ENCODE measurements at places on chromosomes 1 and 21.

GRCh38 chr1:211616231-211616964, 37.4 kb upstream of the SLC30A1 start:
- DNase-seq: no peak

GRCh38 chr1:159469921-159470533, 30.5 kb downstream of the OR10J1 start:
- no peak for DNase-seq

- DNase-seq: no peak
Measured at GRCh38 chr1:8122160-8122476, 96.0 kb upstream of the ERRFI1 start.

GRCh38 chr1:218711001-218711400, 365.9 kb downstream of the TGFB2 start:
- DNase-seq: no peak

GRCh38 chr1:63480057-63480456, 43.0 kb downstream of the ITGB3BP start:
- no peak for DNase-seq

GRCh38 chr1:197062692-197063091, 4.4 kb downstream of the F13B start:
- DNase-seq: no peak

DNA sequence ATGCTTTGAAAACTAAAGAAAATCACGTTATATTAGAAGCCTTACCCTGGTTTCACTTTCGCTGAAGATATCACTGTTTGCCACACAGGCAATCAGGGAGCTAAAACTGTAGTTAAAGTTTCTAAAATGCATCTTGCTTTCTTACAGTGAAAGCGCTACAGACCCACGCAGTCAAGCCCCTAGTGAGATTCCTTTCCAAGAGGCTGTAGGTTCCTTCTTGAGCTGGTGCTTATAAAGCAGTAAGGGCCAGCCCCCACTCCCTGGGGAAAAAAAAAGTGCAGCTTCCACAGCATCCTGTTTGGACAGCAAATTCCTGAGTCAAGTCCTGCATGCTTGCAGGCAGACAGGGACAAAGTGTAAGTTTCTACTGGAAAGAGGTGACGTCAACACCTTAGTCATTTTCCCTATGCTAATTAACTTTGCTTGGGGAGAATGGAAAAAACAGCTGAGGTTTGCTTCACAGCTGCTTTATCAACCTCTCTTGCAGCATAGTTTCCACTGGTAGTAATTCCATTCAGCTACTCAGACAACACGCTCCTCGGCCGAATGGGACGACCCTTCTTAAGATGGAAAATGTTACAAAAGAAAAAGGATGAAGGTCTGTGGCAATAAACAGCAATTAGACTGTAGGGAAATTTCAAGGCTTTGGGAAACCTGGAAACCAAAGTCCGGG, 14.7 kb upstream of the KCNE1 start:
- no peak for DNase-seq

GRCh38 chr1:209343511-209343910, 240.0 kb upstream of the CAMK1G start:
- no peak for DNase-seq

- no peak for DNase-seq
Measured at GRCh38 chr1:9849691-9850441, 26.1 kb upstream of the CLSTN1 start.

- no peak for DNase-seq
Measured at GRCh38 chr1:113223546-113223945, 150.5 kb downstream of the LRIG2 start.

- no peak for DNase-seq
Measured at GRCh38 chr1:34924759-34925555, 4.5 kb downstream of the DLGAP3 start.

- no peak for DNase-seq
Measured at GRCh38 chr1:248622570-248623001, 12.3 kb downstream of the OR2T11 start.

- DNase-seq: no peak
Measured at GRCh38 chr1:42660907-42661500, 2.8 kb downstream of the PPIH start.

DNA sequence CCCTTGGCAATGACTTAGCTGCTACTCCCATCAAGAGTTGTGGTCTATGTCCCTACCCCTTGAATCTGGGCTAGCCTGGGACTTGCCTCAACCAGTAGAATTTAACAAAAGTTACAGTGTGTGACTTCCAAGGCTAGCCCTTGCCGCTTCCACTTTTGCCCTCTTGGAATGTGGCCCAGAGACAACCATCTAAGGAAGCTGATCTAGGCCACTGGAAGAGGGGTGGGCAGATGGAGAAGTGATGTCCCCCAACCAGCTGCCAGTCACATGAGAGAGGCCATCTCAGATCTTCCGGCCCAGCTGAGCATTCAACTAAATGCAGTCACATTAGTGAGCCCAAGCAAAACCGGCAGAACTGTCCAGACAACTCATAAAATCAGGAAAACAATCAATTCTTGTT, 115.1 kb downstream of the TOMM20 start:
- DNase-seq: no peak

- no peak for DNase-seq
Measured at GRCh38 chr1:223853748-223854147, 8.0 kb upstream of the TP53BP2 start.

DNA sequence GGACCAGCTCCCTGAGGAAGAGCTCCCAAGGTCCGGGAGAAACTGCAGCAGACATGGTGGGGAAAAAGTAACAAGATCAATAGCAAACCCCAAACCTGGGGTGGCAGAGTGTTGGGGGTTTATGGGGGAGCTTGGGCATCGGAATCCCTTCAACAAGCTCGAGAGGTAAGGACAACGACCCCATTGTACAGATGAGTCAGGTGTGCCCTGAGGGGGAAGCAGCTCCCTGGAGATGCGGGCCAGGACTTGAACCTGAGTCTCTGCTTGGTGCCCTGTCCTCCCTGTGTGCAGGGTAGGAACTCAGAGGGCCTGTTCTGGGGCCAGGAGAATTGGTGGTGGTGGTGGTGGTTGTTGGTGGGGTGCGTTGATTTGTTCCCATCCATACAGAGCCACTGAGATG, 125.4 kb downstream of the PTPRU start:
- DNase-seq: no peak

- no peak for DNase-seq
Measured at GRCh38 chr21:45639206-45640000, 4.1 kb upstream of the PCBP3 start.

GRCh38 chr1:50231209-50231608, 122.5 kb downstream of the ELAVL4 start:
- DNase-seq: no peak

DNA sequence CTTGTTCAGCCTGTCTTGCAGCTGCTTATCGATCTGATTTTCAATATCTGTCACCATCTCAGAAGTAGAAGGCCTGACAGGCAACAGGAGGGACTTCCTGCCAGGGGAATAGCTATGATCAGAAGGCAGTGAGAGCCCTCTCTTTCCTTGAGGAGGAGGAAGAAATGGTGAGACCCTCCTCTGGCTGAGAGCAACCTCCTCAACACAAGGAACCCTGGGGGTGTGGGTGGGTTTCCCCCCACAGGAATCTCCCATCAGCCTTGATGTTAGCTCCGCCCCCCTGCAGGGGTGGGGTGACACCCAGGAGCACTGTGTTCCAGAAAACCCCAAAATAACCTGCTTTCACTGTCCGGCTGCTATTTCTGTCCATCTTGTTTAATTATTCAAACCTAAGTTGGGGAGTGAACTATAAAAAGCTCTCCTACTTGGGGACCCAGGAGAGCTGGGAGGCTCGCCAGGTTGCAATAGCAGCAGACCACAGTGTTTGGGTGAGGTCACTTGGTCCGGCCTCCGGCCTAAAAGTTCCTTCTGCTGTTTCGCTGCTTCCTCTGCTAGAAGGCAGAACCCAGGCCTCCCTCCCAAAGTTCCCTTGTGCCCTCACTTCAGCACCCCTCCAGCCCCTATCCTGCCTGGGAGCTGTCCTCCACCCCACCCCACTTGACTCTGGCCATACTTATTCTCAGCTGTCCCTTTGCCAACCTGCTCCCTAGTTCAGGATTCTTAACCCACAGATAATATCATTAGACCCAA, 7.8 kb upstream of the MEF2D start:
- DNase-seq: no peak

DNA sequence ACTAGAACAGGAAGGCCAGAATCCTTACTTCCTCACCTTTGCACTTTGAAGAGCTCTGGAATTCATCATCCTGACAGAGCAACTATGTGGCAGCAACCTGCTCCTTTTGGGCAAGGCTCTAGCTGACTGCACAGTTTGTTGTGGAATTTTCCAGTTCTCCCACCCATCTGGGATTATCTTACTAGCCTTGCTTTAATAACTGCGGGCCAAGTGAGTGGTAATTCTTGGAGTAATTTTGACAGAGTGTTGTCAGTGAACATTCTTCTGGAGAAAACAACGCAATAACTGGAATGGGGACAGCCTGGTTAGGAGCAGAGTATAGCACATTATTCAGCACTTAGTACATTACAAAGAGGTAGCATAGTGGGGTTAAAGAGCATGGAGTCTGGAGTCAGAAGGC, 75.3 kb downstream of the NTMT2 start:
- DNase-seq: no peak

- DNase-seq: no peak
Measured at GRCh38 chr1:181906631-181907030, 154.9 kb downstream of the ZNF648 start.

GRCh38 chr1:41425369-41425768, 59.1 kb downstream of the EDN2 start:
- DNase-seq: no peak

DNA sequence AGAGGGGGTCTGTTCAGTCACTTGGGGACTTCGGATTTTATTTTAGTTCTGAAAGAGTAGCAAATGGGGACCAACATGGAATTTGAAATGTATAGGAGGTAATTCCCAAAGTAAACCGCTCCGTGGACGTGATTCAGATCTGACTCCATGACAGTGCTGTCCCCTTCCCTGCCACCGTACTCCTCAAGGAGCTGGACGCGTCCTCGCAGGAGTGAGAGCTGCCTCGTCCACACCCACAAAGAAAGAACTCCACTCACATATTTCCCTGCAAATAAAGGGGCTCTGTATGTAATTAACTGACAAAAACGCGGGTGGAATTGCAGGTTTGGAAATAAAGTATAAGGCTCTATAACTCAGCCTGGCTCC, 183.6 kb downstream of the ETS2 start:
- no peak for DNase-seq

- no peak for DNase-seq
Measured at GRCh38 chr1:55180075-55180670, 35.0 kb downstream of the USP24 start.

GRCh38 chr1:216005916-216006315, 417.3 kb downstream of the USH2A start:
- no peak for DNase-seq

- no peak for DNase-seq
Measured at GRCh38 chr1:93964096-93964776, 55.0 kb upstream of the GCLM start.

DNA sequence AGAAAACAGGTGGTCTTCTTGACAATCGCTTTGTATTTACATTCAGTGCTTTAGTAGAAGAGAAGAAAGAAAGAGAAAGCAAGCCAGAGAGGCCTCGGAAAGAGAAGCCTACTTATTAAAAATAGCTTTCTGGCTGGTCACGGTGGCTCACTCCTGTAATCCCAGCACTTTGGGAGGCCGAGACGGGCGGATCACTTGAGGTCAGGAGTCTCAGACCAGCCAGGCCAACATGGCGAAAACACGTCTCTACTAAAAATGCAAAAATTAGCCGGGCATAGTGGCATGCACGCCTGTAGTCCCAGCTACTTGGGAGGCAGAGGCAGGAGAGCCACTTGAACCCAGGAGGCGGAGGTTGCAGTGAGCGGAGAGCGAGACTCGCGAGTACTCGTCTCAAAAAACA, 1.8 kb upstream of the SLC19A2 start:
- DNase-seq: no peak

DNA sequence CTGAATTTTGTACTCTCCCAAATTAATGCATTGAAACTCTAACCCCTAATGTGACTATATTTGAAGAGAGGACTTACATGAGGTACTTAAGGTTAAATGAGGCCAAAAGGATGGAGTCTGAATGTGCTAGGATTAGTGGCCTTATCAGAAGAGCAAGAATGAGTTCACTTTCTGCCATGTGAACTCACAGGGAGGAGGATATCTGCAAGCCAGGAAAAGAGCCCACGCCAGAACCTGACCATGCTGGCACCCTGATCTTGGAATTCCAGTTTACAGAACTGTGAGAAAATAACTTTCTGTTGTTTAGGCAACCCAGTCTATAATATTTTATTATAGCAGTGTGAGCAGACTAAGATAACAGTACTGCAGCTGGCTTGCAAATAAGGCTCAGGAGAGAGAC, 12.2 kb upstream of the FASLG start:
- no peak for DNase-seq

DNA sequence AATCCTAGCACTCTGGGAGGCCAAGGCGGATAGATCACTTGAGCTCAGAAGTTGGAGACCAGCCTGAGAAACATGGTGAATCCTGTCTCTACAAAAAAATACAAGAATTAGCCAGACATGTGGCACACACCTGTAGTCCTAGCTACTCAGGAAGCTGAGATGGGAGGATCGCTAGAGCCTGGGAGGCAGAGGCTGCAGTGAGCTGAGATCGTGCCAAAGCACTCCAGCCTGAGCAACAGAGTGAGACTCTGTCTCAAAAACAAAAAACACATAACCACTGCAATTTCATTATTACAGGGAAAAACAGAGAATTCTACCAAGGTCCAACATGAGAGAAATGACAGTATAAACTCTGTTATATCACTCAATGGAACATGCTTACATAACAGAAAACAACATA, 4.4 kb upstream of the TOMM20 start:
- DNase-seq: no peak

DNA sequence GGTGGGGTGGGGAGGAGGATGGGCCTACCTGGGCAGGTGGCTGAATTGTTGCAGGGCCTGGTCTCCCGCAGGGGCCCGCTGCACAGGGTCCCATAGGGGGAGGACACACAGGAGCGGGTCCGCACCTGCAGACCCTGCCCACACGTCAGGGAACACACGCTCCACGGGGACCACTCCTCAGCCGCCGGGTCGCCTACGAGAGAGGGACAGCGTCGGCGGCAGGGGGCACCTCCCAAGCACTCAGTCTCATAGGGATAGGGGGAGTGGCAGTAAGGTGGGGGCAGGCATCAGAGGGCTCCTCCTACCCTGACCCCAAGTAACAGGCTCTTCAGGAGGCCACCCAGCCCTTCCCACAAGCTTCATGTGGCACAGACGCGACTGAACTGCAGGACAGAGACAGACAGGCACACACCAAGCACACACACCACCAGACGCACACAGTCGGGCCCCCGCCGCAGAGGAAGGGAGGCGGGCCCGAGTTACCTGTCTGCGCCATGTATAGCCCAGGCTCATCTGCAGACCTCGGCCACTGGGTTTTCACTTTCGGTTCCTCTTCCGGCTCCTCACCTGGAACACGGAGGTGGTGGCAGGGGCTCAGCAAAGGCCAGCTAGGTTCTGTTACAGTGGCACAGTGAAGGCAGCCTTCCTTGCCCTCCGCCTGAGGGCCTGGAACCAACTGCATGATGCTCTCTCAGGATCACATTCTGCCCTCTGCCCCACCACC, 19.8 kb downstream of the ADGRB2 start:
- DNase-seq: no peak

DNA sequence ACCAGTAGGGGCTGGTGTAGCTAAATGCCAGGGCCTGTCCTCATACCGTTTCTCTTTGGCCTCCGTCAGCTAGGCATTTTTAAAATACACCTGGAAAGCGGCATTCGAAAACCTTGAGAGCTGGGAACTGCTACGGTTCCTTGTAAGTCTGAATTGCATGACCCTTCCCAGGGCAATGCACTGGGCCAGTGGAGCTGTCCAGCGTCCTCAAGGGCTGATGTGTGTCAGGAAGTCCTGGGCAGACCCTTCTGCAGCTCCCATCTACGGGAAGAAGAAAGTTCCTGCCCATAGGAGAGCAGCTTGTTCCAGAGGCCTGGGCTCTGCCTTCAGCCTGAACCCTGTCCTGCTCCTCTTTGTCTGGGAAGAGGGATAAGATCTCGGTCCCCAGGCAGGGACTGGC, 34.1 kb downstream of the UBASH3A start:
- no peak for DNase-seq
